ENCODE measurements at places on chromosomes 16 and 17. TPM values are rescaled to one million over a fixed set of nuclear protein-coding genes. Genes with fewer than 3 reads are reported as not detected.

Gene ZNF747
- 6.2 TPM for polyA plus RNA-seq

Gene PIK3R6
- polyA plus RNA-seq: 0.18 TPM

Gene TMC8
- polyA plus RNA-seq: 2.2 TPM

Gene SPEM2
- polyA plus RNA-seq: not detected

Gene KRTAP4-9
- not detected for polyA plus RNA-seq

Gene CEP295NL
- polyA plus RNA-seq: not detected

Gene PRKAR1A
- 91.2 TPM for polyA plus RNA-seq

Gene ZFHX3
- 1.5 TPM for polyA plus RNA-seq

Gene IGFALS
- polyA plus RNA-seq: 62.6 TPM

Gene SMYD4
- polyA plus RNA-seq: 4.4 TPM

Gene SPNS2
- polyA plus RNA-seq: 5.6 TPM

Gene KRT32
- polyA plus RNA-seq: not detected

Gene MSLN
- not detected for polyA plus RNA-seq

Gene CCDC78
- not detected for polyA plus RNA-seq

Gene CLDN9
- polyA plus RNA-seq: 0.25 TPM

Gene CA5A
- polyA plus RNA-seq: 33.5 TPM

Gene CLN3
- 22.3 TPM for polyA plus RNA-seq

Gene EXOC3L1
- 1.1 TPM for polyA plus RNA-seq

Gene SERPINF2
- 1,248 TPM for polyA plus RNA-seq

Gene SDR42E2
- 0.07 TPM for polyA plus RNA-seq

Gene SLC47A1
- polyA plus RNA-seq: 34.8 TPM

Gene MYO15A
- 0.15 TPM for polyA plus RNA-seq

Gene TOB1
- polyA plus RNA-seq: 132 TPM

Gene C16orf86
- polyA plus RNA-seq: 2.3 TPM

Gene RBFOX1
- polyA plus RNA-seq: not detected

Gene IL34
- polyA plus RNA-seq: 0.40 TPM

Gene STARD3
- polyA plus RNA-seq: 34.0 TPM

Gene GRN
- 139 TPM for polyA plus RNA-seq

Gene KRT17
- polyA plus RNA-seq: not detected

Gene KRT15
- not detected for polyA plus RNA-seq

Gene SLC26A11
- 3.3 TPM for polyA plus RNA-seq

Gene LPCAT2
- 1.2 TPM for polyA plus RNA-seq

Gene KCNJ12
- polyA plus RNA-seq: 0.25 TPM

Gene SUPT4H1
- 59.1 TPM for polyA plus RNA-seq

Gene C17orf67
- polyA plus RNA-seq: 1.4 TPM
